ENCODE measurements at places on chromosomes 16 and 17.

GRCh38 chr17:36972186-36972700, 23.5 kb downstream of the AATF start:
- DNase-seq: no peak

- no peak for DNase-seq
Observed at GRCh38 chr16:69048328-69049120, 56.9 kb upstream of the HAS3 start.

GRCh38 chr16:89274561-89275283, 57.2 kb downstream of the ZNF778 start:
- no peak for DNase-seq

- DNase-seq: no peak
Observed at GRCh38 chr16:8890549-8890921, 8.4 kb downstream of the LITAFD start.

- DNase-seq: no peak
Observed at GRCh38 chr16:84836234-84836647, 16.5 kb downstream of the CRISPLD2 start.

- no peak for DNase-seq
Observed at GRCh38 chr16:15517743-15518377, 83.5 kb downstream of the BMERB1 start.

DNA sequence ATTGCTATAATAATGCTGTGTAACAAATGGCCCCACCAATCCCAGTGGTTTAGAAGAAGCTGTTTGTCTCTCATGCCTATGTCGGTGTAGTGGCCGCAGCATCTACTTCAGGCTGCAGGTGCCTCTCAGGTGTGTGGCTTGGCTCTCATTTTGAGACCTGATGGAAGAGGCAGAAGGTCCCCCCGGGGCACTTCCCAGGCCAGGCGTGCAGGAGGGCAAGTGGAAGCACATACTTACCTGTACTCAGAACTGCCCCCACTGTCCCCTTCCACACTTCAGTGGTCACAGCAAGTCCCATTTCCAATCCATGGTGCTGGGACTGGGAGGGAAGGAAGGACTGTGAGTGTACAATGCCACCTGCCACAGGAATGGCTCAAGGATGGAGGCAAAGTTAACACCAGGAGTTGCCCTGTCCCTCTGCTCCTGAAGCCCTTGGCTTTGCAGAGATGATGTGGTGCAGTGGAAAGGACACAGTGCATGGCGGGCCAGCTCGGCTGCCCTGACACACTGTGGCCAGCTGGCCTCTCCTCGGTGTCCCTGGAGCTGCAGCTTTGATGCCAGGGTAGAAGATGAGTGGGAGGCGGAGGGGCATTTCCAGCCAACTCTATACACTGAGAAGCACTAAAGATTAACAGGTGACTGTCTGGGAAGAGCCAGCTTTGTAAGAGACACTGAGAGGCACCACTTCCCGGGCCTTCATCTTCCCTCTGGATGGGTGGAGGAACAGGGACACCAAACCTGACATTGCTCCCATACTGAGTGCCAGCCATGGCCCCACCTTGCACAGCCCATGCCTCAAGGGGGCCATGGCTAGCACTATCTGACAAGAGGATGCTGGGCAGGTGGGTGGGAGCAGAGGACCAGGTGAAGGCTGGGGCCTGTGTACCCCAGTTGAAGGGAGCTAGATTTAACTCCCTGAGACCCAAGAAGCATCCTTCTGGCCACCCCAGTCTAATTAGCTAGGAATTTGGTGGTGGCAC, 105.9 kb downstream of the METRNL start:
- no peak for DNase-seq

DNA sequence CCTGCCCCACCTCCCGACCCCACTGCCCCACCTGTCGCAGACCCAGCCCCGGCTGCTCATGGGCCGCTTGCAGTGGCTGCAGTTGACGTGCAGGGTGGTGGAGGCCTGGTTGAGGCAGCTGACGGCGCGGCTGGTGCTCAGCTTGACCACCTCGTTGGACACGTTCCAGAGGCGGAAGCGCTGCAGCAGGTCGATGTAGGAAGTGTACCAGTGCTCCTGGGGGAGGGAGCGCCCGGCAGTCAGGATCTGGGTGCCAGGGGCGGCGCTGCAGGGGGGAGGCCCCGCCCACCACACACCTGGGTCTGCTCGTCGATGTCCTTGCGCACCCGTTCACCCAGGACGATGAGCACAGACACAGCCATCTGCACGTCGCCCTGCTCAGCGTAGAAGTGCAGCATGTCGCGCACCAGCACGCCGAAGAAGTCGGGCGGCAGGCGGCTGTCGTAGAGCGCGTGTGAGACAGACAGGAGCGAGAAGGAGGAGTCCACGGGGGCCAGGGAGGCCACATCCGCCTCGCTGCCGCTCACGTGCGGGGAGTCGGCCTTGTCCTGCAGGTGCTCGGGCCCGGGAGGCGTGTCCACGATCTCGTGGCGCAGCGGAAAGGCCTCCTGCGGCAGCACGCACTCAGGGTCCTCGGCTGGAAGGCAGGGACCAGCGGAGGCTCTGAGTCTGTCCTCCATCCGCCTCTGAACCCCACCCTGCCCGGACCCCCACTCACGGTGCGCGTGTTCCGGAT, 995 bp upstream of the JMJD8 start:
- no peak for DNase-seq

DNA sequence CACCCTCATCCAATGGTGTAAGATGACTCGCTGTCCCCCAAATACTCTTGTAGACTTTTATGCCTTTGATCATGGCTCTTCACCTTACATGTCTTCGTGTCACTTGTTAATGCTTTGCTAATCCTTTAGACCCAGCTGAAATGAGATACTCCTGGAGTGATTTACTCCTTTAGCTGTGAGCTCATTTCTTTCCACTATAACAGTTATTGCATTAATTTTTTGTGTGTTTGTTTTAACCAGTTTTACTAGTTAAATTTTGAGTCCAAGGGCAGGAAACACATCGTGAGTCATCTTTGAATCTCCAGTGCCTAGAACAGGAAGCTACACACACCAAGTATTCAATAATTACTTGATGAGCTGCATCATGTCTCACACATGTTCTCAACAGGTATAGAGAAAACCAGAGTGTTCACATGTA, 6.5 kb upstream of the CTCF start:
- peak; percentile 51 for DNase-seq

- no peak for DNase-seq
Observed at GRCh38 chr16:4702466-4702808, 9.1 kb downstream of the NUDT16L1 start.

DNA sequence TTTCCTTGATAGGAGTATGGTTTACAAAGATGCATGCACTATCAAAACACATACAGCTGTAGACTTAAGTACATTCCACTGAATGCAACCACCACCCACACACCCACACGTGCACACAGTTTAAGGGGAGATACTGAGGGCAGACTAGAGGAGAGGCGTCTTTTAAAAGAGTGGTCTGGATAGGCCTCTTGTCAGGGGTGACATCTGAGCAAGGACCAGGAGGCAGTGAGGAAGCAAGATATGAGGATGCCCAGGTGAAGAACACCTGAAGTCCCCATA, 12.6 kb downstream of the MPHOSPH6 start:
- DNase-seq: no peak

- peak; percentile 76 for DNase-seq
Observed at GRCh38 chr16:57349212-57350031, 9.2 kb upstream of the CCL22 start.

DNA sequence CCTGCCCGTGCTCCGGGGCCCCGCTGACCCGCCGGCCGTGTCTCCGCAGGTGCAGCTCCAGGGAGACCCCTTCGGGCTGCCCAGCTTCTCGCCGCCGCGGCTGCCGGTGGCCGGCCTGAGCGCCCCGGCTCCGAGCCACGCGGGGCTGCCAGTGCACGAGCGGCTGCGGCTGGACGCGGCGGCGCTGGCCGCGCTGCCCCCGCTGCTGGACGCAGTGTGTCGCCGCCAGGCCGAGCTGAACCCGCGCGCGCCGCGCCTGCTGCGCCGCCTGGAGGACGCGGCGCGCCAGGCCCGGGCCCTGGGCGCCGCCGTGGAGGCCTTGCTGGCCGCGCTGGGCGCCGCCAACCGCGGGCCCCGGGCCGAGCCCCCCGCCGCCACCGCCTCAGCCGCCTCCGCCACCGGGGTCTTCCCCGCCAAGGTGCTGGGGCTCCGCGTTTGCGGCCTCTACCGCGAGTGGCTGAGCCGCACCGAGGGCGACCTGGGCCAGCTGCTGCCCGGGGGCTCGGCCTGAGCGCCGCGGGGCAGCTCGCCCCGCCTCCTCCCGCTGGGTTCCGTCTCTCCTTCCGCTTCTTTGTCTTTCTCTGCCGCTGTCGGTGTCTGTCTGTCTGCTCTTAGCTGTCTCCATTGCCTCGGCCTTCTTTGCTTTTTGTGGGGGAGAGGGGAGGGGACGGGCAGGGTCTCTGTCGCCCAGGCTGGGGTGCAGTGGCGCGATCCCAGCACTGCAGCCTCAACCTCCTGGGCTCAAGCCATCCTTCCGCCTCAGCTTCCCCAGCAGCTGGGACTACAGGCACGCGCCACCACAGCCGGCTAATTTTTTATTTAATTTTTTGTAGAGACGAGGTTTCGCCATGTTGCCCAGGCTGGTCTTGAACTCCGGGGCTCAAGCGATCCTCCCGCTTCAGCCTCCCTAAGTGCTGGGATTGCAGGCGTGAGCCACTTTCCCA, 5.9 kb downstream of the CTF1 start:
- DNase-seq: peak; percentile 87

GRCh38 chr17:64354396-64354795, 36.3 kb downstream of the PECAM1 start:
- DNase-seq: no peak

GRCh38 chr16:14375132-14375491, 254.9 kb downstream of the PARN start:
- DNase-seq: no peak

DNA sequence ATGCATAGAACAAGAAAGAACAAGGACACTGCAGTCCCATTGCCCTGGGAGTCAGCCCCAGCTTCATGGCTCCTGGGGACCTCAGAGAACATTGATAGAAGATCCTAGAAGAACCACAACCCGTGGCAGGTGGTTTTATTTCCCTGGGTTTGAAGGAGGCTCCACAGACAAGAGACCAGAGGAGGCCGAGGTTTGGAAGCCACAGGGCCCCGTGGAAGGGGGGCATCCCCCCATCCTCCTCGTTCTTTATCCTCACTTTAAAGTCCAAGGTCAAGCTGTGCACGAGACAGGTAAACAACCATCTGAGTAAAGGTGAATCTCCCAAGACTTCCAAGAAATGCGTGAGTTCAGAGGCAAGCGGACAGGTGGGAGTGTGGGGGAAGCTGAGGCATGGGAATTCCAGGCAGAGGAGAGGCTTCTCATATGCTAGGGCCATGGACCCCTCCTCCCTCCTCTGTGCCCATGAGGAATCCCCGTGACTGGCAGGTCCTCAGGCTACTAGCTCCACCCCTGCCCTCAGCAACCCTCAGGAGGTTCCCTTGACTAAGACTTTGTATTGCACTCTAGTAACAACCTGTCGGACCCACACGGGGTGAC, 849 bp upstream of the SULT1A1 start:
- DNase-seq: no peak

DNA sequence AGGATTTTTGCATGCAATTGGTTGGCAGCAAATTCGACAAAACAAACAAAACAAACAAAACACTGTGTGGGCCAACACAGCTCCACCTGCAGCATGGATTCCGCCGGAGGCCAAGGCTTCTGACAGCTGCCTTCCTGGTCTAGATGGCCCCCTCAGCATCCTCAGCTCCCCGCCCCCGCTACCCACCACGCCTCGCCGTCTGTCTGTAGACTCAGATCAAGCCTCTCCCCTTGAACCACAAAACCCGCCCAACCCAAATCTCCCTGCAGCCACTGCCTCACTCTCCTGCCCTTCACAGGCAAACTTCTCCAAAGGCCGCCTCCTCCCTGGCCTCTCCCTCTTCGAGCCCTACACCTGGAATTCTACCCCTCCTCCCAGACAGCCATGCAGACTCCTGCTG, 57.9 kb downstream of the RTN4RL1 start:
- DNase-seq: no peak

DNA sequence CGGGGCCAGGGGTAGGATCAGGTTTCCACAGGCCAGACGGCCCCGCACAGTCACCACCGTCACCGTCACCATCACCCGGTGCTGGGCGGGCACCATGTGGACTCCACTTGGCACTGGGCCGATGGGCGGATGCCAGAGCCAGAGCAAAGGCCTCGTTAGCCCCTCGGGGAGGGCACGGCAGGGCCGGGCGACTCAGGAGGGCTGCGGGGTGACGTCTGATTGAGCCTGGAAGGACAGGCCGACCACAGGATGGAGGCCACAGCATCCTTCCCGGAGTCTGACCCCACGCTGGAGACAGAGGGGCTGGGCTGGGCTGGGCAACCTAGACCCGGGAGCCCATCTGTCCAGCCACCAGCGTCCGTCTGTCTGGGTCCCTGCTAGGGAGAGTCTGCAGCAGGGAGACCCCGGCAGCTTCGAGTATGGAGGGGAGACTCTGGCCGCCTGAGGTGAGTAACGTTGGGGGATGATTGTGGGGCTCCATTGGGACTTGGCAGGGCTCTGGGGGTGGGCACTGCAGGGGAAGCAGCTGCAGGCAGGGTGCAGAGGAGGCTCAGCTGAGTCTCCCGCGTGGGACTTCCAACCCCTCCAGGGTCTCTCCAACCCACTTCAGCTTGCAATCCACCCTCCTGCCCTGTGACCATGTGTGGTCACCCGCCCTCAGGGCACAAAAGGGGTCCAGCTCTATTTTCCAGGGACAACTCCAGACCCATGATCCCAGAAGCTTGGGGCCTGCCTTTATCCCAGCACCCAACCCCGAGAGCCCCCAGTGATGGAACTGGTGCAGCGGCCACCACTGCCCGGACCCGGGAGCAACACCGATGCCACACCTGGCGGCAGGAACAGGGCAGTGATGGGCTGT, 22.6 kb downstream of the SLC25A10 start:
- no peak for DNase-seq

- no peak for DNase-seq
Observed at GRCh38 chr16:68383858-68384257, 64.5 kb downstream of the SMPD3 start.

GRCh38 chr16:67723911-67724305, 4.8 kb upstream of the GFOD2 start:
- DNase-seq: no peak

GRCh38 chr17:78346605-78347250, 13.1 kb downstream of the SOCS3 start:
- DNase-seq: no peak

DNA sequence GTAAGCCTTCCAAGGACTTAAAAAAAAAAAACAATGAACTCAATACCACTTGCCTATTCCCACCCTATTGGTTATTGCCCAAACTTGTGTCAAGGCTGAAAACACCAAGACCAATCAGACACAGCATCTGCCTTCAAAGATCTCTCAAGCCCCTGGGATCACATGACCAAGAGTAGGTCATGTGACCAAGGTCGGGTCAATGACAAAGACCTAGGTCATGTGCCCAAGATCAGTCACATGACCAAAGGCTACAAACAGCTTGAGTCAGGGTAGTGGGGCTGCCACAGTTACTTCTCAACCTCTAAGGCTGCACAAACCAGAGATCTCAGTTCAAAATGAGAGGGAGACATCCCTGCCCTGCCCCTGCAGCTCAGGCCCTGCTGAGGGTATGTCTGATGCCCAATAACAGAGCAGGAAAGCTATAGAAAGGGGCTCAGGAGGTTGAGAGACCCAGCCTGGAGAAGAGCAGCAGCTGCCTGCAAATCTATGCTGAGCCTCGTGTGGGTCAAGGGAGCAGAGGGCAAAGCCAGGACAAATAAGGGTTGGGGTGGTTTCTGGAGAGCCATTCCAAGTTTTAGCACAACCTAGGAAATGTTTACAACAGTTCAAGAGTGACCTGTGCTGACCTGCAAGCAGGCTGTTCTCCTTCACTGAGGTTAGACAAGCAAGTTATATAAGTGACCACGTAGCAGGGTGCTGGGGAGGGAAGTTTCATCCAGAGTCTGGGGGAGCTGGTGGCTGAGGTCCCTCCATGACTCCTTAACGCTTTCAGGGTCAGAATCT, 48.8 kb downstream of the PIMREG start:
- DNase-seq: no peak
